ENCODE measurements at places on chromosomes 5 and 9.

DNA sequence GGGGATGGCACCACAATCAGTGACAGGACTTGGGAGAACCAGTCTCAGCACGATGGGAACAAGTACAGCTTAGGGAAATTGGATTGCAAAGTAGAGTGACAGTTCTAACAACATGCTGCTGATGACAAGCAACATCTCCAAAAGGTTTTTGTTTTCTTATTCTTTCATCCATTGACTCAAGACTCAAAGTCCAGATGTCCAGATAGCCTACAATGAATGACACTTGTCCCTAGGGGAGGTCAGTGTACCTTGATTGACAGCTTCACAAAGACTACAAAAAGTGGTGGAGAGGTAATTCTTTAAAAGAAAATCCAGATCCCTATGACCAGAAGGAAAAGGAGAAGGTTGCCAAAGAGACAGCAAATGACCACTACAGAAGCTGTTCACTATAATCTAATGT lies 323.9 kb downstream of the TMEM232 start:
- no peak for DNase-seq

DNA sequence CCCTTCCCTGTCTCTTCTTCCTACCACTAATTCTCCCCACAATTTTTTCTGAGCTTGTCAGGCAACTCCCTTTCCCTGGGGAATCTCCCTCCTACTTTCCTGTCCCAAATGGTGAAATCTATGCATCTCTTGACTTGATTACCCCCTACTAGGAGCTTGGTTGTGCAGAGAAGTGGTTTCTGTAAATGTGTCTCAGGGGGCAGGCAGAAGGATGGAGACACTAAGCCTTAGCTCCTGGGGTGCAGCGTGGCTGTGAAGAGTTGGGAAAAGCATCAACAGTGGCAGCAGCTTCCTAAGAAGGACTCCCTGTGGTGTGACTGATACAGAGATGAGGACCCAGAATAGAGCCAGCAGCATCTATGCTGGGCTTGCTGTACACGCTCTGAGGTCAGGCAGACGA lies 62.3 kb downstream of the NRG2 start:
- no peak for DNase-seq

DNA sequence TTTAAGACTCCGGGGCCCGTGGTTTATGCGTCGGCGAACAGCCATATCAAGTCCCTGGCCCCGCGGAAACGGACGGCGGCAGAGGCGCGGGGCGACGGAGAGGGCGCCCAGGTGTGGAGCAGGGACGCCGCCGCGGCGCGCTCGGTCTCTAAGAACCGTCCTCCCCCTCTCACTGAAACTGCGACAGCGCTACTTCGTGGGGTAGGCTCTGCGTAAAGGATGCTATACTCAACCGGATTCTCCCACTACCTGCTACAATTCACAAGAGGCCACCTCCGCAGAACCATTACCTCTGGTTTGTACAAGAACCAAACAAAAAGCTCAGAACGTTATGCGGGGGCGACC lies 404 bp downstream of the MRNIP start:
- DNase-seq: no peak

- no peak for DNase-seq
These were observed 50.4 kb upstream of the FAM170A start for GRCh38 chr5:119578937-119579336.

GRCh38 chr9:36772449-36773403 lies 200.0 kb downstream of the MELK start:
- DNase-seq: no peak

GRCh38 chr9:34334916-34335315 lies 5.5 kb downstream of the NUDT2 start:
- no peak for DNase-seq

- DNase-seq: no peak
These were observed 24.4 kb upstream of the SYNPO start for GRCh38 chr5:150616024-150616470.

- DNase-seq: no peak
These were observed 474.9 kb upstream of the CDH10 start for GRCh38 chr5:25119650-25120049.

DNA sequence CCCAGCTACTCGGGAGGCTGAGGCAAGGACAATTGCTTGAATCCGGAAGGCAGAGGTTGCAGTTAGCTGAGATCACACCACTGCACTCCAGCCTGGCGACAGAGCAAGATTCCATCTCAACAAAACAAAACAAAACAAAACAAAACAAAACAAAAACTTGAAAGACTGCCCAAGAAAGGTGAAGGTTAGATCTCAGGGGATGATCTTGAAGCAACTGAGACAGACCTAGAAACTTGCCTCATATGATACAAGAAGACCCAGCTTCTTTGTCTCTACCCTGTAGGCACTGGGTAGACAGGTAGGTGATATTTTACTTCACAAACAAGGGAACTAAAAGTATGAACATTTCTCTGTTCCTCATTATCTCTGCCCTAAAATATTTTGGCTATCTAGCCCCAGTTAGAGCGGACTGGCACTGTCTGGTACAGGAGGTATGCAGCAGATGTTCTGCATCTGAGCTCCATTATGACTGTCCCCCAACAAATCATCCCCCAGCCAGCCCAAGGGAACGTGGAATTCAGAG lies 26.3 kb upstream of the SHOC1 start:
- no peak for DNase-seq

DNA sequence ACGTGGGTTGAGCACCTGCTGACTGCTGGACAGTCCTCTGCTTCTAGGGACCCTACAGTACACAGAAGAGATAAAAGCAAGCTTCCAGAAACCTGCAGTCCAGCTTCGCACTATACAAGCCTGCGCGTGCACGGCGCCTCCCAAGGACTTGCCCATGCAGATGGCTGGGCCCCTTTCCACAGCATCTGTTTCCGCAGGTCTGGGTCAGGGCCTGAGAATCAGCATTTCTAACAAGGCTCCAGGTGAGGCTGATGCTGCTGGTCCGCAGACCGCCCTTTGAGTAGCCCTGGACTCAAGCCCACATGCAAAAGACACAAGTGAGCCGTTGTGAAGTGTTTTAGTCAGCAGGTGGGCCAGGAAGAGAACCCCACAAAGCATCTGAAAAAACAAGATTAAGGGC lies 133.1 kb downstream of the HSD17B3 start:
- no peak for DNase-seq

DNA sequence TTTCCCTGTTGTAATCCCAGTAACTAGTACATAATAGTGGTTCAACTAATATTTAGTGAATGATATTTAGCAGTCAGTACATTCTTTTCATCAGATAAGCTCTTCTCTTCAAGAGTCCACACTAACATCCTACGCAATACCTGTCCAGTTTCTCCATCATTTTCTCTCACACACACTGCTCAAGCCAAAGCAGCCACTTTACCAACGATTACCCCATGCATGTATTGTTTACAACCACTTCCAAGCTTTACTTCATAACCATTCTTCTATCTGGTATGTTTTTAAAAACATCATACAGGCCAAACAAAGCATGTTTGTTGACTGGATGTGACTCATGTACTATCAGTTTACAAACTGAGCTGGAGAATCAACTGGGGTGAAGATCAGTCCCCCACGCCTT lies 7.3 kb downstream of the UBTD2 start:
- no peak for DNase-seq

GRCh38 chr9:686321-686813 lies 155.1 kb upstream of the DMRT1 start:
- no peak for DNase-seq

- DNase-seq: no peak
These were observed 864 bp downstream of the PAPPA start for GRCh38 chr9:116154334-116154975.
